Spleen (tissue), 13 donors: ENCODE measurements at places on chromosomes 4 and X. TPM values are rescaled to one million over a fixed set of nuclear protein-coding genes. Genes with fewer than 3 reads are reported as not detected.

Gene RAB40AL
- polyA plus RNA-seq, result 0.09 TPM

Gene SLC34A2
- 0.17 TPM for polyA plus RNA-seq

Gene SLC9A6
- 6.8 TPM for polyA plus RNA-seq

GRCh38 chr4:74631338-74631737, 163.0 kb downstream of the BTC start:
- DNase-seq, result no peak

Gene ARMCX2
- polyA plus RNA-seq, result 14.5 TPM

GRCh38 chr4:176077561-176077960, 11.9 kb downstream of the WDR17 start:
- DNase-seq, result no peak

DNA sequence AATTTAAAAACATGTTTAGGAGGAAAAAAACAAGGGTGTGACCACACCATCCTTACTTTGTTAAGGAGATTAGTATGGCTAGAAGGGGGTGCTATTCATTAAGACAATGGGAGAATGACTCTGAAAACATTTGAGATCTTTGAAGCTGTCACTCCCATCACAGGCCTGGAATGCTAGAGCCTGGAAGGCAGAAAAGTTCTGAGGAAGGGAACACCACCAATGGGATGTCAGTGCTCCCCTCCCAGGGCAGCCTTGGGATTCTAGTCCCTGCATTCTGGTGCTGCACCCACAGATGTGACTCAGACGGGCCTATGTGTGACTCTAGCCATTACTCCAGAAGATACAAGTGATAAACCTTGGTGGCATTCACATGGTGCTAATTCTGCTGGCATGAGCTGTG, 162.2 kb upstream of the ANXA10 start:
- no peak for DNase-seq

- no peak for DNase-seq
These were observed 301.4 kb downstream of the GRIA2 start for GRCh38 chr4:157521906-157522305.

DNA sequence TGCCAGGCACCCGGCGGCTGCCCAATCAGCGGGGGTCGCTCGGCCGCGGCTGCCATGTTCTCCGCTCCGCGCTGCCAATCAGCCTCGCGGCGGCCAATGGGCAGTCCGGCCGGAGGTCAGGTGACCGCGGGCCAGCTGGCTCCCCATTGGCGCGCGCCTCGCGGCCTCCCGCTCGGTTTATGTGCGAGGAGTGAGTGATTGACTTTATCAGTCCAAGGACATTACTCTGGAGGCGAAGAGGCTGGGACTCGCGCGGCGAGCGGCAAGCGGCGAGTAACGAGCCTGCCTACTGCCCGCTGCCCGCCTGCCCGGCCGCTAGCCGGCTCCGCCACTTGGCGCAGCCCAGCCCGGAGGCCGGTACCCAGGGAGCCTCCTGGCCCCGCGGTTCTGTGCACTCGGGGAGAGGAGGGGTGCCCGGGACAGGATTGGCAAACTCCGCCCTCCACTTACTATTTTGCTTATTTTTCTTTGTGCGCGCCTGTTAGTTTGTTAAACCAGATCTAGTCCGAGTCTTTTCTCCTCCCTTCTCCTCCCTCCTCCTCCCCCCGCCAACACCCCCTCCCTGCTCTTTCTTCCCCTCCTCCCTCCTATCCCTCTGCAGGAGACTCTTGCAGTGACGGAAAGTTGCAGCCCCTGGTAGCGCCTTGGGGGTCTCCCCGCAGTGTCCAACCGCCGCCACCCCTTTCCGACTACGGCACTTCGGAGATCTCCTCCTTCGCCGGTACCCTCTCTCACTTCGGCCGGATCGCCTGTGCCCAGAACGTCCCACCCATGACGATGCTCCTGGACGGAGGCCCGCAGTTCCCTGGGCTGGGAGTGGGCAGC, at the start of gene ZIC3:
TSS of gene ZIC3 (plus strand) at position 207 of the 825 bp plus-strand sequence. CDS start at position 772, 565 bp downstream.
- DNase-seq, result no peak

Gene CT55
- polyA plus RNA-seq, result not detected

DNA sequence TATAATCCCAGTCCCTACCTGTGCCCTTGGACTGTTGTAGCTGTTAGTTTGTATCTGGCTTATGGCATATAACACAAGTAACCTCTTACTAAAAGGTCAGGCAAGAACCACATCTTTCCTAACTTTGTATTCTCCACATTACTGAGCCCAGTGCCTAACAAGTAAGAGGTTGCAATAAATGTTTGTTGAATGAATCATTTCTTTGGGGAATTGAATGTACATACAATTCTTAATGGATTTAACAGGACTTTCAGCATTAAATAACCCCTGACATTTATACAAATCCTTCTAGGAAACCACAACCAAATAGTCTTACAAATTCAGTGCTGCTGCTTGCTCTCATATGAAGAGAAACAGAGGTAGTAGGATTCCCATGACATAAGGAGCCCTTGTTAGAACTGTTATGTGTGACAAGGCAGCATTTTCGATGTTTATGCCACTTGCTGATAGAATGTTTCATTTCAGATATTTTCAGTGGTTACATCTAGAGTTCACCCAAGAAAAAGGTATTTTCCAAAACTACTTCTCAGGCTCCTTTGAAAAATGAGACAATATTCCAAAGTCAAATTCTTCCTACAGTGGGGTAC, 62.0 kb downstream of the MBNL3 start:
- DNase-seq, result no peak

Gene ZFYVE28
- 2.7 TPM for polyA plus RNA-seq

Gene ATP2B3
- polyA plus RNA-seq, result not detected

Gene FAM114A1
- 3.9 TPM for polyA plus RNA-seq

GRCh38 chrX:110252711-110253110, 65.2 kb downstream of the AMMECR1 start:
- DNase-seq, result no peak

Gene SLC16A2
- polyA plus RNA-seq, result 0.97 TPM

GRCh38 chr4:12360391-12360790, 931.7 kb upstream of the HS3ST1 start:
- DNase-seq, result no peak

Gene HSPA4L
- polyA plus RNA-seq, result 0.51 TPM

- no peak for DNase-seq
These were observed 395.5 kb downstream of the ARHGAP24 start for GRCh38 chr4:85870298-85871083.

- no peak for DNase-seq
These were observed 25.6 kb upstream of the MSMO1 start for GRCh38 chr4:165301833-165302232.

Gene GLOD5
- polyA plus RNA-seq, result not detected

Gene MAGEA9B
- polyA plus RNA-seq, result not detected

DNA sequence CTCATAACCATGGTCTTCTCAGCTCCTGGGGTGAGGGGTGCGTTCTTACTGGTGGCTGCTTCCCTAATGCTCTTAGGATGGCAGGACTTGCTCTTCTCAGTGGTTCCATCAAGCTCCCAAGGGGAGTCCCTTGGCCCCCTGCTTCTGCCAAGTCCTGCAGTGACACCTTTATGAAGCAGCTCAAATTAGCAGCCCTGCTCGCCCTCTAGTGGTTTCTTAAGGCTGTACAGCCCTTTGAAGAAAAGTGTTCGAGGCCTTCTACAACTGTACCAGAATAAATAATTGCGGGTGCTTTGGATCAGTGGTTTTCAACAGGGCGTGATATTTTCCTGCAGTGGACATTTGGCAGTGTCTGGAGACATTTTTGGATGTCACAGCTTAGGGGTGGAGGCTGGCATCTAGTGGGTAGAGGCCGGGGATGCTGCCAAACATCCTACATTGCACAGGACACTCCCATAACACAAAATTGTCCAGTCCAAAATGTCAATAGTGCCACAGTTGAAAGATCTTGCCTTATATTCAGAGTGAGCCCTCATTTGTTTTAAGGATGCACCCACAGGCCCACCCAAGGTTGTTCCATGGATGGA, 204.7 kb upstream of the S100G start:
- no peak for DNase-seq

Gene DACH2
- polyA plus RNA-seq, result not detected

GRCh38 chr4:100986360-100986868, 360.9 kb downstream of the PPP3CA start:
- DNase-seq, result peak; percentile 38

Gene TENT5D
- not detected for polyA plus RNA-seq

Gene FABP2
- 0.16 TPM for polyA plus RNA-seq

GRCh38 chr4:44722001-44722400, 4.4 kb downstream of the GNPDA2 start:
- DNase-seq, result no peak

GRCh38 chr4:29415771-29416170, 1304.4 kb upstream of the PCDH7 start:
- DNase-seq, result no peak

DNA sequence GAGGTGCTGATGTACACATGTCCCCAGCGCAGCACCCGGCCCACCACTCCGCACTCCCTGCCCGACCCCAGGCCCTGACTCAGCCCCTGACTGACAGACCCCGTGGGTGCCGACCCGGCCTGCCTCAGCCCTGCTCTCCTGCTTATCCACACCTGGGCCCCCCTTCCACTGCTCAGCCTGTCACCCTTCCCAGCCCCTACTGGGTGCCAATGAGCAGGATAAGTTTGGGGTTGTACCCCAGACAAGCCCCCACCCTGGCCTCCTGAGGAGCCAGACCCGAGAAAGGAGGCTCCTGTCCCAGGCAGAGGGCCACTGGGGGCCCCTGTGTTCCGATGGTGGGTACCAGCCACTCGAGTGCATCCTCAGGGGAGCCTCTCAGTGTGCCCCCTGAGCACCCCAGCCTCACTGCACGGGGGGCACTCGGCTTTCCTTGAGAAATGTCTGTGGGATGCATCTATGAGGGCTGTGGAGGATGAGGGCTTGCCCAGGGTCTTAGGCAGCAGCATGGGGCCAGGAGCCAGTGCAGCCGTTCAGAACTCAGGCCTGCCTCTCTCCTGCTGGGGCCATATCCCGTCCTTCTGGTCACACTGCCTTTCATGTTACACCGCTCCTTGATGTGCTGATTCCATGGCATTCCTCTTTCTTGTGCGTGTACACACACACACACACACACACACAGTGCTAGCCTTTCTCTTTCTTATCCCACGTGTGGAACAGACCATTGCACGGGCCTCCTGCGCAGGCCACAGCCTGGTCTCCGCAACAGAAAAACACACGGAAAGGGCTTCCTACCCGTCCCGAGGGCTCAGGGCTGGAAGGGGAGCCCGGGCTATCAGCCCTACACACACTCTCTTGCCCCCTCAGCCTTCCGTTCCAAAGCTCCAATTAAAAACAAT, 220.1 kb upstream of the PSAPL1 start:
- peak; percentile 71 for DNase-seq

DNA sequence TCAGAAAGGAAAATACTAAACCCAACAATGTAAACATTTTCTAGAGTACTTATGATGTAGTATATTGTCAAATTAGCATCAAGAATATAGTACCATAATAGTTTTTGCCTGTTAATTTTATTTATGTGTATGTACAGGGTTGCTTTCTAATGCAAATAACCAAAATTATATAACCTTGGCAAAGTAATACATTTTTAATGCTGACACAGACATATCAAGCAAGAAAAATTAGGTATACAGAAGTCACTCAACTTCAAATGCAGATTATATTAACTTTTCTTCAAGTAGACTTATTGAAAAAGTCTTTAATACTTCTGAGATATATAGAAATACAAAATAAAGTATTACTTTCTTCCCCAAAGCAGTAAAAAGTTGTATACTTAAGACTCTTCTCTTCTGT, 44.3 kb downstream of the MAPK10 start:
- DNase-seq, result no peak

GRCh38 chrX:1386338-1387127, 5.4 kb downstream of the SLC25A6 start:
- DNase-seq, result peak; percentile 67

- no peak for DNase-seq
These were observed 15.8 kb downstream of the HMX1 start for GRCh38 chr4:8855818-8856245.

Gene UGT8
- 2.7 TPM for polyA plus RNA-seq

Gene UCHL1
- 3.5 TPM for polyA plus RNA-seq

Gene SPP1
- 2.6 TPM for polyA plus RNA-seq

DNA sequence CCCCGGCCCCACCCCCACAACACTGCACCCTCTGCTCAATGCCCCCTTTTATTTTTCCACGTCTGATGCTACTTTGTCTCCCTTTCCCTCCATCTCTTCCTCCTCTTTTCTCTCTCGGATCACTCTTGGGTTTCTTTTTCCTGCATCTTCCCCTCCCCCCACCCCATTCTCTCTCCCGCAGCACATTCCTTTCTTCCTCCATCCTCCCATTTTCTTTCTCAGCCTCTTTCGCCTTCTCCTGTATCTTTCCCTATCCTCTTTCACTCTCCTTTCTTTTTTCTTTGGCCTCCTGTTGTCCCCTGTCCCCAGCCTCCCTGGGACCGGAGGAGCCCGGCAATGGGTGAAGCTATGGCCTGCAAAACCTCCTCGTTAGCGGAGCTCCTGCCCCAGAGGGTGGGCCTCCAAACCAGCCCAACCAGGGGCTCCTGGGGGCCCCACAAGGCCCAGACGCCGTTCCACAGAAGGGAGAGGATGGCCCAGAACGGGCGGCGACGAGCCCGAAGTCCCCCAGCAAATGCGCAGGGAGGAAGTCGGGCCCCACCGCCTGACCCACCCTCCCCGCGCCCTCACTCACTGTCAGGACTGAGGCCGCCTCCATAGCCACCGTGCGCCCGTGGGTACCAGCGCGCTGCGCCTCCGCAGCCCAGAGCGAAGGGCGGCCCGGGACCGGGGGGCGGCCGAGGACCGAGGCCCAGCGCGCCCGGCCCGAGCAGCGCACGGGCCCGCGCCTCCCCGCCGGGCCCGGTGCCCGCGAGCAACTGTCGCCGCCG, 807 bp downstream of the HMX1 start:
- DNase-seq, result no peak

GRCh38 chr4:11428231-11428898, at the start of gene HS3ST1:
TSS of gene HS3ST1 (minus strand) at chr4:11428894. CDS start at chr4:11400005, 28,889 bp downstream.
- DNase-seq, result peak; percentile 79

Gene DCHS2
- polyA plus RNA-seq, result under 0.01 TPM

DNA sequence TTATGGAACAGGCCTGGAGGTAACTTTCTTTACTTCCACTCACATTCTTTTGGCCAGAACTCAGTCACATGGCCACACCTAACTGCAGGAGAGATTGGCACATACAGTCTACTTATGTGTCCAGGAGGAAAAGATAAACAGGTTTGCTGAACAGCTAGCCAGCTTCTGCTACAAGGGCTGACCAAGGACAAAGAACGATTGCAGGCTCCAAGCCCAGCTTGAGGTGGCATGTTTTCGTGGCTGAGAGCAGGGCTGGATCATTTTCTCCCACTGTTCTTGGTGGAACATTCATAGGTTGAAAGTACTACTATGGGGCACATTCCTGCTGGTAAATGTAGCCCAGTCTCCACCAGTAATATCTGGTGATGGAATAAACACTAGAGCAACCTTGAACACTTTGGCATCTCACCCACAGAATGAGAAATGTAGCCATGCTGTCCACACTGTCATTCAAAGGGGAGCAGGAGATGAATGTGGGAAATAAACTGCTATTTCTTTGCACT, 28.2 kb downstream of the NHS start:
- no peak for DNase-seq

DNA sequence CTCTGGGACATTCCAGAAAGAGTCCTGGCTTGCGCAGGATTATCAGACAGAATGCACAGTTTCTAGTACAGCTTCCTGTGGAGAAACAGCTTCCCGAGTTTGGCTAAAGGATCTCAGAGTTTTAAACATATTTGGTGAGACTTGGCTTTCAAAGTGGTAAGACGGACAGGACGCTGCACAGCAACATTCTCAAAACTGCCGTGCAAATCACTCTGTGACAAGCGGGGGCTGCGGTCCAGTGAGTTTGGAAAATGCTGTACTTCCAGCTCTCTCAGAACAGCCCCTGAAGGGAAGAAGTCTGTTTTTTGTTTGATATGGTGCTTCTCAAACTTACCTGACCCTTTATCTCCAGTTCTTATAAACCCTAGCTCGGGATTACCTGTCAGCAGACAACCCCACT, 18.1 kb downstream of the LGI2 start:
- DNase-seq, result no peak
